ENCODE measurements at places on chromosomes 4 and X.
A peak's percentile ranks its signal among the peaks of the same experiment; 100 is the strongest.

GRCh38 chr4:163540977-163541376 is 46.5 kb downstream of the TMA16 start:
- DNase-seq, result no peak

DNA sequence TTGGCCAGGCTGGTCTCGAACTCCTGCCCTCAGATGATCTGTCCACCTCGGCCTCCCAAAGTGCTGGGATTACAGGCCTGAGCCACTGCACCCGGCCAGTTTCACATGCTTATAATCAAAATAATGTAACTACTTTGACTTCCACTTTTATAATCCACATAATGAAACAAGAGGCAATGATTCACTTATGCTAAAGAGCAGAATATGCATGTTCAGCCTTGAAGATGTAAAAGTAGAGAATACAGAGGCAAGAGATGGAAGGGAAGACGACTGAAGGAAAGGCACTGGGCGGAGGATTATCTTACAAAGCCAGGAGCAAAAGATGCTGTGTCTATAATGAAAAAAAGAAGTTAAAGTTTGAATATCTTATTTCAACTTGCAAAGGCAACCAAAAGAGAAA is 13.3 kb upstream of the ZNF518B start:
- DNase-seq, result no peak

GRCh38 chr4:3013839-3014350 is 50.5 kb downstream of the GRK4 start:
- peak; percentile 33 for DNase-seq

DNA sequence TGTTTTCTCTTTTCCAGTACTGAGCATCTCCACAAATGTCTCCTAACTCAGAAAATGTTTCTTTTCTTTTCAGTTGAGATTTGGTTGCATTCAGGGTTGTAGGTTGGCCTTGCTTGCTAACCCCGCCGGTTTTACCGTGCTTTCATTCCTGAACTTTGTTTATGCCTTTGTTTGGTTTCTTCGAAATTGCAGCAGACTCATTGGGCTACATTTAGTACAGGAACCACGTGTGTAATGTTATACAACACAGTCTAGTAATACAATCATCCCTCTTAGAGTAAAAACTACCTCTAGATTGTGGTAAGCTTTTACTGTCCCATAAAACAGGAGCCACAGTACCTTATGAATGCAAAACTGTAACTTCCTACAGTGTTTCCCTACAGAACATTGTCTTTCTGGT is 57.9 kb downstream of the CCKAR start:
- no peak for DNase-seq

DNA sequence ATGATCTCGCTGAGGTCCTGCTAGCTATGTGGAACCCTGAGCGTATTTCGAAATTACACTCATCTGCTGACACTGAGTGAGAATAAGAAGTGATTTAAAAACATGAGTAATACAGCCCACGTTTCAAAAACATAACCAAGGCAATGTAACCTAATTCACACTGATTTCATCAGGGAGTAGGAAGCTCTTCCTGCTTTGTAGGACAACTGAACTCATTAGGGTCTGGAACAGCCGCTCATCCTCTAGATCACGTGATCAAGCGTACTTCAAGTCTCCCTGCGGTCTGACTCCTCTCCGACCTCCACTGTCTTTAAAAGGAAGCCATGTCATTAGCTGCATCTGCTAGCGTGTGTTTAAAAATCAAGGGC is 138.0 kb downstream of the NSUN7 start:
- DNase-seq, result no peak

- DNase-seq, result no peak
Observed at GRCh38 chr4:146212781-146213180, 1.6 kb upstream of the REELD1 start.

- no peak for DNase-seq
Observed at GRCh38 chr4:108060164-108060563, 70.5 kb downstream of the HADH start.

GRCh38 chr4:127047930-127048329 is 584.8 kb upstream of the INTU start:
- DNase-seq, result no peak

- DNase-seq, result no peak
Observed at GRCh38 chr4:138255917-138256597, 13.9 kb upstream of the SLC7A11 start.

- DNase-seq, result no peak
Observed at GRCh38 chrX:153407736-153408135, 3.5 kb upstream of the ZFP92 start.

DNA sequence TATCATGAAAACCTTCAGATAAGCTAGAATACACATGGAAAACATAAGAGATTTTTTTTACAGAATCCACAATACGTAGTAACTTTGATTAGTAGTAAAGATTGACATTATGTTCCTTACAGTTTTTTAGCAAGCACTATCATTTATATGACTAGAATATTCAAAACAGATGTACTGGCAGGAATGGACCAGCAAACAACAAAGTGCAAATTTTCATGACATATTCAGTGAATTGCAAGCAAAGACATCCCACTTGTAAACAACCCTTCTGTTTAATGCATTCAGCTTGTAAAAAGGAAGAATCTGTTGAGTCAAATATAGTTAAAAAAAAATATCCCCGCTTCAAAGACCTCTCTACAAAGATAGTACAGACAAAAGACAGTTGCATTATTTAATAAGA is 403.7 kb upstream of the TRAM1L1 start:
- no peak for DNase-seq

GRCh38 chr4:176042195-176042594 is 23.4 kb upstream of the WDR17 start:
- DNase-seq, result no peak

DNA sequence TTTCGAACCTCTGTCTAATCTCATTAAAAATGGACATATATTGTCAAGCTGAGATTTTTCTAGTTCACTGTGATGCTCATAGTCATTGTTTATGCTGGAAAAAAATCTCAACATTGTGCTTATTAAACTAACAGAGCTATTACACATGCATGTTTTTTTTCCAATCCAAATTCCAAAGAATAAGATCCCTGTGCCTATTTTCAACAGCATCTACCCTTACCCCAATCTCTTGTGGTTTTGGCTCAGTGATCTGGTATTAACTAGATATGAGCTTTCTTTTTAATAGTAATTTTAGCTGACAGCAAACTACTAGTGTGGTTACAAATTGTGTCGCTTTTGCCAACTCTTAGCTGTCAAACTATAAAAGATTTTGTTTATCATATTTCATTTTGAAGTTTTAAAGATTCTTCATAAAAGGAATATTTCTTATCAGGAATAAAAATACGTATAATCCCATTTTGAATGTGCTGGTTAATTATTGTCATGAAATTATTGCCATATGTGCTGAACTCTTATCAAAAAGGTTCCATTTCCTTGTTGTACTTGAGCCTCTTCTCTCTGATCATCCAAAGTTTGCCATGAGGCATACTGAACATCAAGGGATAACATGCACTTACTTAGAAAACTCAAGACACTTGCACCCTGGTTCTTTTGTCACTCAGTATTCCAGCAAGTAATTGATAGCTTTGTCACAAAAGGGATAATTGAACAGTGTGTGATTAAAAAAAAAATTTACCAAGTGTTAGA is 241.2 kb downstream of the ARHGAP24 start:
- DNase-seq, result no peak

DNA sequence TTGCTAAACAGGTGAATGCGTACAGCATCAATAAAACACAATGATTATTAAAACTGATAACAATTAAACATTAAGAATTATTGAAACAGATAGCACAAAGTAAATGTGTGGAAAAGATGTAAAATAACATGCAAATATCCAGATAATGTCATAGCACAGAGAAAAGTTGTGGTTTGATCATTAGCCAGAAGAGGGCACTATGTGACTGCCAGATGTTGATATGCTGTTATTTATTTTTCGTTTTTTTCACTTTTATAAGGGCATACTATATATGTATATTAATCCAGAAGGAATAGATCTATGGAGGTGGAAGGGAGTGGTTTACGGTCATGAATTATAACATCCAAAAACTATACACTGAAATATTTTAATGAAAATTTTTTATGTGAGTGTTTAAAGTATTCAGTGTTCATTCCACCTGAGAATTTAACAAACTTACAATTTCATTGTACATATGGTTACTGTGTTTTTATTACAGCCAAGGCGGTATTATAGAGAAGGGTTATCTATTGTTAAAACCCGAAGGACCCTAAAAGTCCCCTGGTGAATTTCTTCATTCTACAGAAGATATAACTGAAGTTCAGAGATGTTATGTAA is 211.9 kb upstream of the UGT8 start:
- DNase-seq, result no peak

- DNase-seq, result no peak
Observed at GRCh38 chrX:23066588-23067281, 67.0 kb downstream of the DDX53 start.

GRCh38 chr4:173218411-173219125 is 50.0 kb downstream of the GALNT7 start:
- DNase-seq, result no peak

GRCh38 chrX:45749375-45749774 is 548.7 kb upstream of the DIPK2B start:
- DNase-seq, result no peak

GRCh38 chr4:100852326-100852725 is 334.5 kb upstream of the EMCN start:
- DNase-seq, result no peak

DNA sequence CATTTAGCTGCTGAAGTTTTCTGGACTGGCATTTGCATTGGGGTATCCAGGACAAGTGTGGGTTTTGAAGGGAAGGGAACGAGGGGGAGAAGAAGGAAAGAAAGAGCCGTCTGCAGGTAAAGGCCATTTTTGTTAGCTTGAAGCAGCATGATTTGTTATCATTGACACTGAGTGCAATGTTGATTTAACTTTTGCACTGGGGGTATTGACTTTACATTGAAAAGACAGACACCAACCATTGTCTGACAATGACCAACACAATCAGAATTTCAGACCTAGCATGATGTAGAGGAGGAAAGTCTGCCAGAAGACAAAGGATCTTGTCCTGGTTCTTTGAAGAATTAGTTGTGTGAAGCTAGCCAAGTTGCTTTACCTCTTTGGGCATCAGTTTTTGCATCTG is 39.6 kb upstream of the IGFBP7 start:
- DNase-seq, result no peak

DNA sequence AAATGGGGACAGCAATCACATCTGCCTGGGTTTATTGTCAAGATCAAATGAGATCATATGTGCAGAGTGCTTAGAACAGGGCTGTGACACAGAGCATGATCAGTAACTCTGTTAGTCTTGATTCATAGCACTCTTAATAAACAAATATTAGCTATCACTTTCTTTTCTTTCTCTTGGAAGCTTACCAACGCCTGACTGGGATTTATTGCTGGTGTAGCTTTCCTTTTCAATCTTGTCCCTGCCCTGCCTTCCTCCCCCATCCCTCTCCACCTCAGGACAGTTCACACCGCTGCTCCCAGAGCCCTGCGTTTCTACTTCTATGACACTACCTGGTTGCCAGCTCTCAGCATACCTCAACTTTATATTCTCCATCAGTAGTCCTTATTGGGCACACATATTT is 120.7 kb downstream of the LDB2 start:
- DNase-seq, result no peak

DNA sequence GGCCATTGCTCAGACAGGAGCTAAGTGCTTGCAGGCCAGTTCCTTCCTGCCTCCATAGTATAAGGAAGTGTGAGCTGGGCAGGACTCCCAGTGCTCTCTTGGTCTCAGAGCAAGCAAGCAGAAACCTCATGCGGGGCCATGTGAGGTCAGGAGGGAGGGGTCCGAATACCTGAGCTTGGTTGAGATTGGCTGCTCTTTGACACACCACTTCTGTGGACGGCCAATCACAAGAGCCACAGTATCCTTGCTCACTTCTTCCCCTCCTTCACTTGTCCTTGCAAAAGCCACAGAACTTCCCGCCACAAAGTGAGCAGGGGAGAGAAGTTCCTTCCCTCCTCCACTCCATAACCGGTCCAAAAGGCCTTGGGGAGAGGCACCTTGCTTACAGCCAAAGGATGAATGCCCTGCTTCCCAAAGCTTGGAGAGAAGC is 56.7 kb downstream of the PRPS1 start:
- no peak for DNase-seq

DNA sequence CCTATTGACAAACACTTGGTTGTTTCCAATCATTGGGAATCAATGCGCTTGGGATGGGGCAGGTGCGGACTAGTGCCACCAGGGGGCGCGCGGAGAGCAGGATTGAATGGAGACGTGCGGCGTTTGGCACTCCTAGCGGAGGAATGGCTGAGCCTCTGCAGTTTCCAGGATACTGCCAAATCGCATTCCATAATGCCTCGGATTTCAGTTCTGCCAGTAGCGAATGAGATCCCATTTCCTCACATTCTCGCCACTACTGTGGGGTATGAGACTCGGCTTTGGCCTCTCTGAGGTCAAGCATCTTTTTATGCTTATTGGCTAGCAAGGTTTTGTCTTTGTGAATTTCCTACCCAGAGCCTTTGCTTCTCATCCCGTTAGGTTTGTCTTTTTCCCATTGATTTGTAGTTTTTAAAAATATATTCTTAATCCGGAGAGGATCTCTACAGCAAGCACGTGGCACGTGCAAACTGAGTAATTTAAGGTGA is 28.7 kb downstream of the CLDN34 start:
- DNase-seq, result peak; percentile 62

DNA sequence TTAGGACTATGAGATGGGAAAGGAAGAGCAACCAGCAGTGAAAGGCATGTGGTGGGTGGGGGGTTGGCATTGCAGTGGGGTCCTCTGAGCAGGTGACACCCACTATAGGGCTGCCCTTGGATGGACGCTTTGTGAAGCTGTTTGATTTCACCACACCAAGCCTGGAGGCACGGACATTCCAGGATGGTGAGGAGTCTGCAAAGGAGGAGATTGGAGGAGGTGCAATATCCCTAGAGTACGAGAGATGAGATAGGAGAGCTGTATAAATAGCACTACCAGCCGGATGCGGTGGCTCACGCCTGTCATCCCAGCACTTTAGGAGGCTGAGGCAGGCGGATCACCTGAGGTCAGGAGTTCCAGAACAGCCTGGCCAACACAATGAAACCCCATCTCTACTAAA is 42.3 kb downstream of the SHOX start:
- no peak for DNase-seq

GRCh38 chr4:3791910-3792542 is 25.8 kb downstream of the ADRA2C start:
- no peak for DNase-seq

- DNase-seq, result no peak
Observed at GRCh38 chrX:105297041-105297440, 76.5 kb upstream of the TEX13A start.

DNA sequence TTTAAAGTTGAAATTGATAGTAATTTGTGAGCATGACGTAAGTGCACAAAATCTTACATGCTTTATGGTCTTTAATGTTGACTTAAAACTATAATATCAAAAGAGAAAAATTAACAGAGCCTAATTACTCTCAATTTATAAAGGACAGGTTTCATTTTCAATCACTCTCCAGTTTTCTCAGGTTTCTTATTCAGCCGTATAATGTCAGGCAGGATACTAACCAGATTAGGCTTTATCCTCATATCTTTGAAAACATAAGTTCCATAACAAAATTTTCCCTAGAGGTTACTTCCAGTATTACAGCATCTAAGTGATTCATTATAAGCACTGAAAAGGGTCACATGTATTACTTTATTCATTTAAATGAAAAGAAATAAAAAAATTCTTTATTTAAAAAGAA is 492.1 kb downstream of the PACRGL start:
- DNase-seq, result no peak

GRCh38 chr4:89109841-89110540 is 1.3 kb upstream of the TIGD2 start:
- no peak for DNase-seq
